ENCODE measurements at places on chromosomes 16 and 17. TPM values are rescaled to one million over a fixed set of nuclear protein-coding genes. Genes with fewer than 3 reads are reported as not detected.

Gene SOST
- total RNA-seq, result not detected

Gene NT5C
- total RNA-seq, result 83.6 TPM

Gene SUZ12
- 42.0 TPM for total RNA-seq

Gene SMIM36
- 9.5 TPM for total RNA-seq

Gene ABCA9
- total RNA-seq, result 13.8 TPM

Gene TNFRSF13B
- not detected for total RNA-seq

Gene C17orf78
- 2.0 TPM for total RNA-seq

Gene MYOCD
- total RNA-seq, result 7.6 TPM

Gene UTS2R
- 28.1 TPM for total RNA-seq

Gene G6PC1
- not detected for total RNA-seq

Gene MGAT5B
- 9.0 TPM for total RNA-seq

Gene OR4D1
- 0.39 TPM for total RNA-seq

Gene SMARCE1
- total RNA-seq, result 81.6 TPM

Gene CLEC19A
- total RNA-seq, result not detected

Gene TCAP
- total RNA-seq, result 3.0 TPM

Gene CISD3
- 13.9 TPM for total RNA-seq

Gene SLC4A1
- total RNA-seq, result 0.71 TPM

Gene ZNF646
- total RNA-seq, result 74.0 TPM

Gene SEZ6L2
- total RNA-seq, result 57.5 TPM

Gene TMEM220
- total RNA-seq, result 22.2 TPM

Gene FNDC8
- total RNA-seq, result 39.0 TPM

Gene RTN4RL1
- 1.8 TPM for total RNA-seq
